ENCODE measurements at places on chromosomes 4 and X.

GRCh38 chr4:70269674-70270073 is 27.3 kb downstream of the CSN3 start:
- no peak for DNase-seq

- DNase-seq, result no peak
Measured at GRCh38 chr4:54687887-54688841, 30.4 kb downstream of the KIT start.

DNA sequence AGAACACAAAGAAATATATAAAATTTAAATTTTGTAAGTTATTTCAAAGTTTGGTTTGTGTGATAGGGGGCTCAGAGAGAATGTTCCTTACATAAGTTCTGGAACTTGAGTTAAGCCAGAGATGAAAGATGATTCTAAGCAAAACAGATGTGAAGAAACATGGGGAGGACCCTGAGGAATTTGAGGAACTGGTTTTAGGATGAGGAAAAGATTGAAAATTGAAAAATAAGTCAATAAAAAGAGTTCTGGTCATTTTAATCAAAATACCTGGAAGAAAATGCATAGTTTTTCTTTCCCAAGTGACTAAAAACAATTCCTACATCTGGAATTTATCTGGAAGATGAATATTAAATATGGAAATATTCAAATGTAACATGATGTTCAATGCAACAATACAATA is 37.4 kb downstream of the HELQ start:
- no peak for DNase-seq

GRCh38 chrX:123685232-123685631 is 47.6 kb downstream of the THOC2 start:
- no peak for DNase-seq

GRCh38 chrX:118847676-118848075 is 24.1 kb downstream of the ZCCHC12 start:
- peak; percentile 41 for DNase-seq

GRCh38 chr4:86579941-86580340 is 14.2 kb upstream of the PTPN13 start:
- DNase-seq, result no peak

- no peak for DNase-seq
Measured at GRCh38 chr4:71189471-71189870, 149.3 kb upstream of the SLC4A4 start.

- no peak for DNase-seq
Measured at GRCh38 chrX:30027636-30028035, 187.7 kb upstream of the MAGEB2 start.

DNA sequence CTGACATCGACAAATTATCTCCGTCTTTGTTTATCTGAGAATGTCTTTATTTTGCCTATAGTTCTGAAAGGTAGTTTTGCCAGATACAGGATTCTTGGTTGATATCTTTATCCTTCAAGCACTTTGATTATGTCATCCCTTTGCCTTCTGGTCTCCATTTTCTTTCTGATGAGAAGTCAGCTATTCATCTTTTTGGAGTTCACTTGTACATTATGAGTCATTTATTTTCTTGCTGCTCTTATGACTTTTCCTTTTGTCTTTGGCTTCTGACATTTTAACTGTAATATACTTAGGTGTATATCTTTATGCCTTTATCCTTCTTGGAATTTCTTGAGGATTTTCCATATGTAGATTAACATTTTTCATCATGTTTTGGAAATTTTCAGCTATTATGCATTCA is 51.4 kb downstream of the SHROOM4 start:
- no peak for DNase-seq

DNA sequence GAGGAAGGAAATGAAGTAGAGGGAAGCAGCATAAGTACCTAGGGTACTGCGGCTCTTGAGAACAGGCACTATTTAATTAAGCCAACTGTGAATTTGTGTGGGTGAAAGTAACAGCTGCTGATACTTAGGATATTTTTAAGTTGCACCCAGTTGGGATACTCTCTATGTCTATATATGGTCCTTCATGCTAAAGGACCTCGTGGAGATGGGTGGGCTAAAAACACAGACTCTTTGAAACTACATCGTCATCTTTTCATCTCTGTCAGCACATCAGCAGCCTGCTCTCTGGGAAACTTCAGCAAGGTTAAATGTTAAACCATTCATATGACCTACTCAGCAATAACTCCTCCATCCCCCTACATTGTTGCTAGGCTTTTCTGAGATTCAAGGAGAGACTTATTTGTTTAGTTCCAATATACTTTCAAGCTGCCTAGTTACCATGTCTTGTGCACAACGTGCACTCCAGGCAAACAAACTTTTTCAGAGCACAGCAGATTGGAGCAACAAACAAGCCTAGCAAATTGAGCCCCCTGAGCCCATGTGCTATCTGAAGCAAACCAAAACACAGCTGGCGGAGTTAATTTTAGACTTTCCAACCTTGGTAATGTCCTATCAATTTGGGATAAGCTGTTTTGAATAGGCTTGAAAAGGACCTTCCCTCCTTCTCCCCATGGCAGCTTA is 6.2 kb upstream of the MOB1B start:
- no peak for DNase-seq

DNA sequence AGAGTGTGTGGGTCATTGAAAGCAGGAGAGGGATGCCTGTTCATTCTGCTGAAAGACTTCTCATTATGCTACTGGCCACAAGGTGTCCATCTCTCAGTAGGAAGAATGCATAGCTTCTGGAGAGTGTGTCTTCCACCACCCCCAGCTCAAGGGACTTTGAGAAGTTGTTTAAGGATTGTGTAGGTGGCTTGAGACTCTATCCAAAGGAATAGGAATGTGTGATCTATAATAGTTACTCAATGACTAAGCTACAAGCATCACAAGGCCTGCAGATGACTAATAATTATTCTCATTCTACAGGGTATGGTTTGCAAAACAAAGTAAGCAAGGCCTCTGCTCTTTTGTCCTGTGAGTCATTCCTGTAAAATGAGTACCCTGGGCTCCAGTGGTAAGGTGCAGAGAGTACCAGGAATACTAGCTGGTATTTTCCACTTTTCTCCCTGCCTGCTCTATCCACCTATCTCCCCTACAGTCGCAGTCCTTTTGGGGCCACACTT is 279.8 kb upstream of the BOD1L1 start:
- peak; percentile 85 for DNase-seq

DNA sequence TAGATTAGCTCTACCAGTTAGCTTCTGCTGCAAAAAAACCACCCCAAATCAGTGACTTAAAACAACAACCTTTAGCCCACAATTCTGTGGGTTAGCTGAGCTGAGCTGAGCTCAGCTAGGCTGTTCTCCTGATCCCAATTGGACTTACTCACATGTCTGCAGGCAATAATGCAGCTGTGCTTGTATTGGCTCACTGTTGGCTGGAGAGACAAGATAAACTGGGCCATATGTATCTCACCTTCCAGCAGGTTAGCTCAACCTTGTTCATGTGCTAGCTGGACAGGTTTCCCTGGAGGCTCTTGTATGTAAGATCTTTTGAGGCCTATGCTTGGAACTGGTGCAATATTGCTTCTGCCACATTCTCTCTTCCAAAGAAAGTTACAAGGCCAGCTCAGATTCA is 261.5 kb upstream of the ADGRL3 start:
- DNase-seq, result no peak

- no peak for DNase-seq
Measured at GRCh38 chrX:1380672-1381233, 11.2 kb downstream of the SLC25A6 start.

- no peak for DNase-seq
Measured at GRCh38 chr4:28232951-28233350, 1372.3 kb downstream of the STIM2 start.
